ENCODE measurements at places on chromosomes 5 and 9.

GRCh38 chr5:103923616-103924168 lies 361.1 kb upstream of the NUDT12 start:
- no peak for DNase-seq

GRCh38 chr9:30411571-30411970 lies 1972.9 kb upstream of the ACO1 start:
- no peak for DNase-seq

DNA sequence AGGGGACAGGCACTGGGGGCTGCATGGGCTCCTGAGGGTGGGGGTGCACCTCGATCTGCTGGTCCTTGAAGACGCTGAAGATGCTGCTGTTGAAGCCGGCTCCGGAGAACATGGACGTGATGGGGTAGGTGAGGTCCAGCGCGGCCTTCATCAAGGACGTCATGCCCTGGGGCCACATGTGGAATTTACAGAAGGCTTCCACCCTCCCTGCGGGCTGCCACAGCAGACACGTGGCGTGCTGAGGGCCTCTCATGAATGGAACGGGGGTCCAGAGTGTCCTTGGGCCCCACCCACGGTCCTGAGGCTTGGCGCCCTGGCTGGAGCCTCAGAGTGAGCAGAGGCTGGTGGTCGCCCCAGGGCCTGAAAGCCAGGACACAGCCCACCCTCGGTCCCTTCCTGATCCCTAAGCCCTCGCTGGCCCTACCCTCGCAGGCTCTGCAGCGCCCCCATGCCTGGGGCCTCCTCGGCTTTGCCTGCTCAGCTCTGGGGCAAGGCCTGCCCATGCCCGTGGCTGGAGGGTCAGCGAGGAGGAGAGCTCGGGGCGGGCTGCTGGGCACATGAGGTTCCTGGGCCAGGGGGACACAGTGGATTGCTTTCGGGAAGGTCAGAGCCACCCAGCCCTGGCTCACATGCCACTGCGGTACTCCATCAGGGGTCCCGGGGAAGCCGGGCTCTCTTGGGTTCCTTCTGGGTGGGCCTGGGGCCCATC lies 5.3 kb upstream of the NSMF start:
- DNase-seq, result no peak

DNA sequence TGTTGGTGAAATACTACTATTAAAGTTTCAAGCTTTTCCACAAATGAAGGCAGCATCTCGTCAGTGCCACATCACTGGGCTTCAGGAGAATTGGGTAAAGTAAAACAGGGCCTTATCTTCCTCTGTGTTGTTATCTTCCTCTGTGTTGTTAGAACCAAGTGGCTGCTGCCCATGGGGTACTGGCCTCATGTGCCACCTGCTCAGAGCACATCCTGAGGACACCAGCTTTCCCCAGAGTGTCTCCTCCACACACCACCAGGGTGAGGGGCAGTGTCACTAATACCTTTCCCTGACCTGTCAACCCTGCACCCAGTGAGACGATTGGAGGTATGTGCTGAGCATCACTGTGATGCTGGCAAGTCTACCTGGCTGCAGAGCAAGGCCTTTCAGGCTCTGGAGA lies 499.9 kb downstream of the SEMA5A start:
- no peak for DNase-seq

GRCh38 chr9:115593587-115594091 lies 475.7 kb upstream of the TNC start:
- peak; percentile 51 for DNase-seq

- no peak for DNase-seq
Measured at GRCh38 chr5:76069061-76069735, 14.0 kb upstream of the SV2C start.

GRCh38 chr5:145551714-145552113 lies 283.4 kb downstream of the PRELID2 start:
- DNase-seq, result no peak

DNA sequence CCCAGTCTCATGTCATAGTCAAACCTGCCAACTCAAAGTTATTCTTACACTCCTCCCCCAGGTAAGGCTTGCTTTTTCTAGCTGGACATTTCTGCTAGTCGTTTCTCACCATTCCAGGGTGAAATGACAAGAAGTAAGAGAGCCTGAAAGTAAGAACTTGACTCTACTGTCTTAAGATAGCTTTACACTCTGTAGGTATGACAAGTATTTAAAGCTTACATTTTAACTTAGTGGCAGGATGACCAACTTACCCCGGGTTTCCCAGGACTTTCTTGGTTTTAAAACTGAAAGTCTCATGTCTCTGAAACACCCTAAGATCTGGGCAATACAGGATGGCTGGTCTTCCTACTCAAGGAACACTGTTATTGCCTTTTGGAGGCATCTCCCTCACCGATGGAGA lies 67.5 kb upstream of the PIK3R1 start:
- no peak for DNase-seq

GRCh38 chr5:140634103-140634502 lies 1.1 kb upstream of the CD14 start:
- no peak for DNase-seq

GRCh38 chr5:51273021-51273420 lies 110.2 kb upstream of the ISL1 start:
- no peak for DNase-seq

- DNase-seq, result no peak
Measured at GRCh38 chr5:151214614-151215545, 9.0 kb downstream of the CCDC69 start.

- DNase-seq, result no peak
Measured at GRCh38 chr9:131739959-131740648, at the start of gene RAPGEF1. RAPGEF1 (minus strand) TSS chr9:131740076; CDS start chr9:131739830, 246 bp downstream.

GRCh38 chr9:22416692-22417060 lies 29.9 kb upstream of the DMRTA1 start:
- no peak for DNase-seq

- DNase-seq, result no peak
Measured at GRCh38 chr5:103503066-103503465, 59.5 kb downstream of the NUDT12 start.

DNA sequence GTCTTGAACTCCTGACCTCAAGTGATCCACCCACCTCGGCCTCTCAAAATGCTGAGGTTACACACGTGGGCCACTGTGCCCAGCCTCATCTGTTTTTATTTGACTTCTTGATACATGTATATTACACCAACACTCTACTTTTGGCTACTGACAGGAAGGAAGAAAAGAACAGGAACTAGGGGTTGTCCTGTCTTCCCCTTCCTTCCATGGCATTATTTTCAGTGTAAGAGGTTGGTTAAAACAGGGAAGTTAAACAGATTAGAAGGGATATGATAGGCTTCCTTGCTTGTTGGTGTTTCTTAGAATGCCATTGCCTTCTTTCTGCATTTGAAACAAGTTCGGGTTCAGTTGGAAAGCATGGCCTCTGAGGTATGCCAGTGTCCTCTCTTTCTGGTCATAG lies 312.8 kb downstream of the NDUFS4 start:
- DNase-seq, result no peak

DNA sequence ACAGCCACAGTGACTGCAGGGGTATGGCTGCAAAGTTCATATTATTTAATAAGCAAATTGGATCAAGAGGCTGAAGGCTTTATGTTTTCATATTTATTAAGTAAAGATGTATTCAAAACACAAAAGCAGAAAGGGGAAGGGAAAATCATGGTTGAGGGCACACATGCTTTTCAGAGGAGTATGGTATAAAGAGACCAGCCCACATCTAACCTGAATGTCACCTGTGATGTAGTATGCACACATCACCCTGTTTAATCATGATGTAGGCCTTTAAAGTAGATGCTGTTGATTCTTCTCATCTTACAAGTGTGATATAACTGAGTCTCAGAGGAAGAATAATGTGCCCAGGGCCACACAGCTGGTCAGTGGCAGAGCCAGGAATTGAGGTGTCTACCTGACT lies 211.8 kb downstream of the DCP2 start:
- DNase-seq, result no peak

- no peak for DNase-seq
Measured at GRCh38 chr5:112869948-112870347, 8.9 kb downstream of the SRP19 start.

GRCh38 chr5:169789417-169789940 lies 152.4 kb downstream of the DOCK2 start:
- no peak for DNase-seq

DNA sequence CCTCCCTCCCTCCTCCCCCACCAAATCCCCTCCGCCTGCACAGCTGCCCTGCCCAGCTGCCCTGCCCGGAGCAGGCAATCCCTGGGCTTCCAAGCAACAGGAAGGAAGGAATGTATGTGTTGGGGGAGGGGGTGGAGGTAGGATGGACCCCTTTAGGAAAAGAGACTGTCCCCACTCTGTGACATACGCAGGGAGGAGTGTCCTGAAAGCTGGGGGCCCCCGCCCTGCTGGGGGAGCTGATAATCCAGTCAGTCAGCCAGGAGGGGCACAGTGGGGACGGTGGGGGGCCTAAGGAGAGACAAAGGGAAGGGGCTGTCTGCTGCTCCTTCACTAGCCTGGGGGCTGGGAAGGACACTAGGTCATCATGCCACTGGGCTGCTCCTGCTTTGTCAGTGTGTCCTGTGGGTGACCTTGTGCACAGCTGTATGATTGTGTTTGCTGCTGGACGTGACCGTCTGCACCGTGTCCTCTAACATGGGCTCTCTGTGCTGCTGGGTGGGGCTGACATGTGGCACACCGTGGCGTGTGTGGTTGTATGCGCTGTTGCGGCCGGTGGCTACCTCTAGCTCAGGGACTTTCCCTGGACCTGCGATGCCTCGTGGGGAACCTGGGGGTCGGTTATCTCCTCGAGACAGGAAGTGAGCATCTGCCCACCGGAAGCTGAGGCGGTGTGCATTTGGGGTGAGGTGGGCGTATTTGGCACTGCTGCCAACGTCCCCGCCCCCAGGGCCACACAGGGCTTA lies 3.0 kb downstream of the N4BP3 start:
- no peak for DNase-seq

- no peak for DNase-seq
Measured at GRCh38 chr5:172527559-172527958, 73.2 kb upstream of the SH3PXD2B start.

GRCh38 chr5:165290535-165290934 lies 1785.1 kb downstream of the MAT2B start:
- no peak for DNase-seq

DNA sequence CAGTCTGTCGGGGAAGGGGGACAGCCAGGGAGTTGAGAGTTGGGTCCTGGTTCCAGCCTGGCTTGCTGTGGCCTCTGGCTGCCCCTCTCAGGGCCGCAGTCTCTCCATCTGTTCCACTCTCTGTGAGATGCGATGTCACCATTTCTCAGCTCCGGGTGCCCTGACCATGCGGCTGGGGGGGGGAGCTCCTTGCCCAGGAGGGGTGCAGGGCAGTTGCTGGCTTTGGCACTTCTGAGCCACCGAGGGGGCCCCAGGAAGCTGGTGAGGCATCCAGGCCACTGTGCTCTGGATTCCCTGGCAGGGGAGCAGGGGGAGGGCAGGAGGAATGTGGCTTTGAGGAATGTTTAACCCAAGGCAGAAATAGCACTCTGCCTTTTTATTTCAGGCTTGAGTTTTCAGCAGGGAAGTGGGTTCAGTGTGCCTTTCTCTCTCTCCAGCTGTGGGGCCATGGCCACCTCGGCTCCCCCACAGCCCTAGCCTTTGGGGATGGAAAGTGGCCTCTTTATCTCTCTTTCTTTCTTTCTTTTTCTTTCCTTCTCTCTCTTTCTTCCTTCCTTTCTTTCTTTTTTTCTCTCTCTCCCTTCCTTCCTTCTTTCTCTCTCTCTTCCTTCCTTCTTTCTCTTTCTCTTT lies 11.0 kb downstream of the NCS1 start:
- no peak for DNase-seq

DNA sequence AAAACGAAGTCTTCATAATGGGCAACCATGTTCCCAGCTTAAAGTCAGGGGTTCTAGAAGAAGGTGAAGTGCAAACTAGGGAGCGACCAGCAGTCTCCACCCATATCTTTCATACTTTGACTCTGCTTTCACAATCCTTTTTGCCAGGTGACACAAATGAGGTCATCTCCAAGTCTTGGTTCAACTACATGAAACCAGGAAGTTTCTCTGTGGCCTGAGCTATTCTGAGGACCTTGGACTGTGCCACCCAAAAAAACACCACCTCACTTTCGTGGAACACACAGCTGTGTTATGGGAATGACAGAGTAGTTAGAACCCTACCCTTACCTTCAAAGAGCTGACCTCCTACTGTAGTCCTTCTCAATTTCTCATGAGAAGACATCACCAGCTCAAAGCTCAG lies 309.2 kb downstream of the AGTPBP1 start:
- no peak for DNase-seq

DNA sequence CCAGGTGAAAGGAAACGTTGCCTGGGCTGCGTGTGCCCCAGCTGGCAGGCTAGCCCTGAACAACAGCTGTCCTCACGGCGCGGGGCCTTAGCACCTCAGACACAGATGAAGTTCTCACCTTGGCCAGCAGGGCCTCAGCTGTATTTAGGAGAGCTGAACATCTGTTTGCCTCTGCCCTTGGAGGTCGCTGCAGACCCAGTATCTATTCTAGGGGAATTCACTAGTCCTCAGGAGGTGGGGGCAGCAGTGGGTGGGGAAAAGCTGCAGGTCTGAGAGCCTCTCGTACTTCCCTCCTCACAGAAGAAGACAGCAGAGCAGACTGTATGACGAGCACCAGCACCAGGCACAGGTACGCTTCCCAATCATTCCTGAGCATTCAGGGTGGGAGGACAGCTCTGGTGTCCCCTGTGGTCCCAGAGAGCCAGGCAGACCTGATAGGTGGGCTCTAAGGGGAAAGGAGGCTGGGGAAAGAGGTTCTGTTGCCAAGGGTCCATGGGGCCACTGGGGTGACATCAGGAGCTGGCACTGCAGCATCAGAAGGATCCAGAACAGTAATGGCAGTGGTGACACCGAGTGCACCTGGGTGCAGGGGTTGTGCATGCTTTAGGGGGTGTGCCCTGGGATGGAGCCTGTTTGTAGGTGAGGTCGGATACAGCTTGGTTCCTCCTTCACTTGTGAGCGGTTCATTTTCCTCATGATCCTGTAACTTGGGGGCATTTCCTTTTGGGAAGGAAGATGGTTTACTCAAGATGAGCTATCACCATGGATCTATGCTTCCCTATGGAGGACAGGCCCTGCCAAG lies 13.8 kb downstream of the CD74 start:
- no peak for DNase-seq

- no peak for DNase-seq
Measured at GRCh38 chr5:90548069-90548593, 10.5 kb upstream of the ADGRV1 start.

DNA sequence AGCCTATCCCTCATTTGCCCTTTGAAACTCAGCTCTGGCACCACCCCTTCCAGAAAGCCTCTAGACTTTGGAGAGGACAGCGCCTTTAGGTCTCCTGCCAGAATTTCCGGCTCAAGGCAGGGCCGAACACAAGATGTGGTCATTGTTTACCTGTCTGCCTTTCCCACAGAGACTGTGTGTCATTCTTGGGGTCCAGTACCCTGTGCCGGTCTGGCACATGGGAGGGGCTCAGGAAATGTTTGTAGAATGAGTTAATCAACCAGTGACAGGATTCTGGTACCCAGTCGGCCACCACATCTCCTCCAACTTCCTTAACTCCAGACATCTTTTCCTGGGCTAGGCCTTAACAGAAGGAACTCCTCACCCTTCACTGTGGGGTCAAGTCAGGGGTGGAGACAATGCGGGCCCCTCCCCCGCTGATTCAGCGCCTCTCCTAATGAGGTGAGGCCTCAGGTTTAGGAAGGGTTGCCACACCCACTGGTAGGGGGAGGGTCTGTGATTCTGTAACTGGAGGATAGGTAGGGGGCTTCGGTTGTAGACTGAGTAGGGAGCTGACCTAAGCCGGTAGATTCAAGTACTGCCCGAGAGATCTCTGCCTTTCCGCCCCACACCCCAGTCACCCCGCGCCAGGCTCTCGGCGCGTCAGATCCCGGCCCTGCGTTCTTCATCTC lies 29.3 kb downstream of the PCDH1 start:
- no peak for DNase-seq

- no peak for DNase-seq
Measured at GRCh38 chr9:78601957-78602565, 305.1 kb downstream of the PSAT1 start.

Measured in AG09319 (cell line).